Hepatic stellate cell (primary cell): ENCODE measurements at places on chromosomes 16 and 17.

DNA sequence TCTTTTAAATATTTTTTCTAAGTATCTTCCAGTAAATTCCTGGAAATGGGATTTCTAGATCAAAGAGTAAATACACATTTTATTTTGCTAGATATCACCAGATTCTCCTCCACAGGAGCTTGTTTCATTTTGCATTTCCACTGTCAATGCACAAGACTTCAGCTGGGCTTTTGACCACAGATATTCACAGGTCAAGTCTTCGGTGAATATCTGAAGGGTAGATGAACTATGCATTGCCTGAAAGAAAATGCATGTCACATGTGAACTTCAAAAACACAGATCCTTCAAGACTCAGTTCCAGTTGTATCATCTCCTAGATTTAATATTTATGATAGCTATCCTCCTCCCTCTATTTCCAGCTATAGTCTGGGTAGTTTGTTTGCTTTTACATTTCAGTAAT is 963.6 kb upstream of the GOT2 start:
- no peak for DNase-seq

DNA sequence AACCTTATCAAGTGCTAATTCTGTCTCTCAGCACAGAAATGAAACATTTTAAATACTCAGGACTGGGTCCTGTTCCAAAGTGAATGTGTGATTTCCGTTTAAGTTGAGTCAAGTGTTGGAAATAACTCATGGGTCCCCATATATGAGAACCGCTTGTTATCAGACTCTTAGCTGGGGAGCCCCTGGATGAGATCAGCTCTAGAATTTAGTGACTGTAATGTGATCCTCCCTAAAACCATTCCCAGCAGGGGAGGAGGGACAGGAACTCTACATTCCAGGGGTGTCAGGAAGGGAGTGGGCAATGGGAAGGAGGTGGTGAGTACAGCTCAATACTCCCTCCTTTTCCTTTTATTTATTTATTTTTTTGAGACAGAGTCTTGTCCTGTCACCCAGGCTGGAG is 37.5 kb downstream of the OTOA start:
- no peak for DNase-seq

GRCh38 chr16:86044881-86045590 is 146.1 kb downstream of the IRF8 start:
- DNase-seq: no peak

GRCh38 chr17:42673885-42674754 is 2.7 kb downstream of the PLEKHH3 start:
- DNase-seq: peak; percentile 92

DNA sequence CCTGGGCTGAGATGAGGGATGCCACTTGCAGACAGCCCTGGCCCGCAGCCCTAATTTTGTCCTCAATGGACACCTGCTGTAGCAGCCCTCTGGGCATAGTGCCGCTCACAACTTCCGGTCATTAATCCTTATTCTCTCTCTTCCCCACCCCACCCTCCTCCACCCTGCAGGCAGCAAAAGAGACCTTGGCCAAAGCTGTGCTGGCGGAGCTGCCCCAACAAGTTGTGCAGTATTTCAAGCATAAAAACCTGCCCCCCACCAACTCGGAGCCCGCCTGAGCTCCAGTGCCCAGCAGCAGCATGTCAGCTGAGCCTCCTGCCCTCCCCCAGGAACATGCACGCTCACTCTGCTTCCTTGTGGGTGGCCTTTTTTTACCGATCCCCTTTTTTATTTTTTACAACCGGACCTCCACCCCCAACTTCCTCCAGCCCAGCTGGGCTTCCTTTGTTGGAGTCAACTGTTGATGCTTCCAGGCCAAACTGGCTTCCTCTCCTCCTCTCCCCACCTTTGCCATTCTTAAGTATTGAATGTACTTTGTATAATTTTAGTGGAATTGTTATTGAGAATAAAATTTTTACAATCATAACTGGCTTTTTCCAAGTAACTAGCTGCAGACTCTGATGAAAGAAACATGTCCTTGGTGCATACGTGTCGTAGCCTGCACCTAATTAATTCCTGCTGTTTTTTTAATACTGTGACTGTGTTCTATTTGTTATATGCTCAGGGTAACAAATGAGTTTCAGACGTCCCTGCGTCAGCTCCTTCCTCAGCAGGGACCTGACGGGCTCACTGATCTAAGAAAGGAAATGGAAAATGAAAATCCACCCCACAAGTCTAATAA is 38.2 kb downstream of the PSME3IP1 start:
- DNase-seq: no peak

GRCh38 chr16:66334853-66335574 is 31.5 kb upstream of the CDH5 start:
- no peak for DNase-seq
